NCI-H226 (cell line): ENCODE measurements at places on chromosomes 11 and 22.

GRCh38 chr11:87097582-87097981 lies 59.8 kb downstream of the TMEM135 start:
- peak; percentile 9 for DNase-seq

- DNase-seq, result no peak
Measured at GRCh38 chr11:64872790-64873488, 5.5 kb downstream of the EHD1 start.

- DNase-seq, result no peak
Measured at GRCh38 chr11:130085671-130086290, 16.1 kb downstream of the APLP2 start.

GRCh38 chr11:83881428-83881827 lies 595.3 kb upstream of the CCDC90B start:
- DNase-seq, result no peak

GRCh38 chr11:66429983-66430602 lies 8.6 kb downstream of the MRPL11 start:
- no peak for DNase-seq
